ENCODE measurements at places on chromosomes 7 and 10.

- DNase-seq = no peak
Observed at GRCh38 chr10:12251581-12251980, 55.6 kb downstream of the CDC123 start.

- DNase-seq = no peak
Observed at GRCh38 chr7:123285076-123285700, 85.4 kb upstream of the SLC13A1 start.

- DNase-seq = no peak
Observed at GRCh38 chr10:76883596-76883995, 754.0 kb downstream of the KCNMA1 start.

DNA sequence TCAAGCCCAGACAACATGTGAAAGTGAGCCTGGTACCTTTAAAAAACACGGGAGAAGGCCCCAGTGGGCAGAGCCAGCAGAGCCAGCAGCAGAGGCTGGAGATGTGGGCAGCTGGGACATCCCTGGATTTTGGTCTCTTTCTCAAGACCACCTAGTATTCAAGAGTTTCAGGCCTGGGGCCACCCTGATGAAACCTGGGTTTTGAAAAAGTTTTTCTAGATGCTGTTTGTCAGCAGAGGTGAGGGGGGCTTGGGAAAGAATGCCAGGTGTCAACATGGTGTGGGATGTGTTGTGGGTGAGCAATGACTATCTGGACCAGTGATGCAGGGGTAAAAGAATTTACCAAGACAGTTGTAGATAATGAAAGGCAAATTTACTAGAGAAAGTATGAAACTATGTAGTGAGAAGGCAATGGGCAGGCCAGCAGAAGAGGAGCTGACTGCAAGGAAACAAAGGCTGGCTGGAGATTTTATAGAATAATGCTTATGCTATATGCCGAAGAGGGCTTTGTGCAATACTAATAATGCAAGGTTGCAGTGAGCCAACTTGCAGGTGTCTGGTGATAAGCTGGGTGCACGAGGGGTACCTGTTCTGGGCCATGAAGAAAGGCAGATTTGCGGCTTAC lies 28.1 kb upstream of the PLEKHA1 start:
- DNase-seq = no peak

DNA sequence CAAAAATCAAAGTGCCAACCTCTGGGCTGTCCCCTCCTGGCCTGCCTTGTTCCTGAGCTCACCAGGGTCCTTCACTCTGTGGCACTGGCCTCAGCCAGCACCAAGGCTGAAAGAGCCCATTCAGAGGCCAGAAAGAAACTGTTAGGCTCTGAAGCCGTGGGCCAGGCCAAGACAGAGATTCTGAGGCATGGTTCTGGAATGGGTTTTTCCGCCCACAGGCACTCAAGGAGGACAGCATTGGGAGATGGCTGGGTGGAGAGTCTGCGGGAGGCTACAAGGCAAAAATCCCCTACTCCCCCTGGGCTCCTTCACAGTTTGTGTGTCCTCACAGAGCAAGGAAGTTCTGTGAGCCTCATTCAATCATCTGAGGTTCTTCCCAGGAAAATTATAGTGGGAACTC lies 31.7 kb downstream of the GRIFIN start:
- no peak for DNase-seq

GRCh38 chr10:86961481-86962091 lies 3.2 kb downstream of the SNCG start:
- DNase-seq = no peak

DNA sequence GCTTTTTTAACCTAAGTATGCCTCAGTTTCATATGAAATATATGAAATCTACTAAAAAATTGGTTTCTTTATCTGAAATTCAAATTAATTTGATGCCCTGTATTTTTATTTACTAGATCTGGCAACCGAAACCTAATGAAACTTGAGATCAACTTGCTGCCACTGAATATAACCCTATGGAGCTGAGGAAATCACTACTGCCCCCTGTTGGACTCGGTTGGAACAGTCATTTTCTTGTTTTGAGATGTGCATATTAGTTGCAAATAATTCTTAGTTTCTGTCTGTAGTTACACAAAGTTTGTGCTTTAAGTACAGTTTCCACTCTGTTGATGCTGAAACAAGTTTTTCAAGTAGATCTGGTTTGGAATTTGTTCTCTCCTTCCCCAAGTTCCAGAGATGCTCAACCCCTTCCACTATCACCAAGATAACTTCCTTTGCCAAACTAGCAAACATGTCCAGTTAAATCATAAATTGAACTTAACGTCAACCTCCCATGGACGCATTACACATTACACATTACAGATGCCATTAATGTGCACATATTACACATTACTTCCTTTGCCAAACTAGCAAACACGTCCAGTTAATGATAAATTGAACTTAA lies 22.2 kb upstream of the EXOC4 start:
- peak; percentile 47 for DNase-seq

GRCh38 chr10:73850211-73850610 lies 24.1 kb downstream of the CAMK2G start:
- DNase-seq = no peak

DNA sequence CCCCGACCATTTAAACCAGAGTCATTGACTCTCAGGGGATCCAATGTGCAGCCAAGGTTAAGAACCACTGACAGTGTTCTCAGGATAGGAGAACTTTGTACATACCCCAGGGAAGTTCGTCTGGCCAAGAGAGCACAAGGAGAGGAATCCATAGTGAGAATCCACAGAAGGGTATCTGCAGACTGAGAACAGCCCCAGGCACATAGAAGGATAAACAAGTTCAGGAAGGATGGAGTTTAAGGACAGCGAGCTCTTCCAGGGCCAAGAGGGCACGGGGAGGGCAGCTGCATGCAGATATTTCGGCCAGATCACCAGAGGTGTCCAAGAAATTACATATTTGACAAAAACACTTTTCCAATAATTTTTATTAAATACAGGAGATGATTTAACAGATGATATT lies 16.4 kb downstream of the BLNK start:
- DNase-seq = no peak

DNA sequence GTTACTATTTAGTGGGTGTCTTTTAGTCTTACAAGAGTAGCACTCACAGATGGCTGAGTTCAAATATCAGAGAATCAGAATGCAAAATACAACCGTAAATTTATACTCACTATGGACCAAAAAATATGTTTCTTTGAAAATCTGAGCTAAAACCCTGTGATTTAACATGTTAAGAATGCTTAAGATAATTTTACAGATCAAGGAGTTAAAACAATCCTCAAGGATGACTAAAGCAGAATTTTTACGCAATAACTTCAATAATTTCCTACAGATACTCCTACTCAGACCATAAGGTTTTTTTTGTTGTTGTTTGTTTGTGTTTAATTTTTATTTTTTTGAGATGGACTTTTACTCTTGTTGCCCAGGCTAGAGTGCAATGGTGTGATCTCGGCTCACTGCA lies 47.9 kb upstream of the CCDC6 start:
- no peak for DNase-seq

- DNase-seq = no peak
Observed at GRCh38 chr10:51241461-51241860, 167.2 kb downstream of the PRKG1 start.

DNA sequence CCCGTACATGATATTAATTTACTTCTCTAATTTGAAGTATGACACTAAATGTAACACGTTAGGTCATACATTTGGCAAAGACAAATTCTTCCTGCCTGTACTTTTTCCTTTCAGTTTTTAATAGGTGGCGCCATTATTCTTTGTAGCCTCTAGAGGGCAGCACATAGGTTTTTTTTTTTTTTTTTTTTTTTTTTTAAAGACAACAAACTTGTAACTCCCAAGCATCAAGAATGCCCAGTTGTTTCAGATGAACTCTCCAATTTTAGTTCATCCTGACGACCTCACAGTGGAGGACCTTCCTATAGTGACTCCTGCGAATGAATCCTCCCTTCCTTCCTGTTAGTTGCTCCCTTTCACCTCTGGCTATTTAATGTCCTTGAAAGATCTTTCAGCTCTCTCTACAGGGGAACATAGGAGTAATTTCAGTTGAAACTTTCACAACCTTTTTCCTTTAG lies 139.3 kb upstream of the HDAC9 start:
- DNase-seq = peak; percentile 23

DNA sequence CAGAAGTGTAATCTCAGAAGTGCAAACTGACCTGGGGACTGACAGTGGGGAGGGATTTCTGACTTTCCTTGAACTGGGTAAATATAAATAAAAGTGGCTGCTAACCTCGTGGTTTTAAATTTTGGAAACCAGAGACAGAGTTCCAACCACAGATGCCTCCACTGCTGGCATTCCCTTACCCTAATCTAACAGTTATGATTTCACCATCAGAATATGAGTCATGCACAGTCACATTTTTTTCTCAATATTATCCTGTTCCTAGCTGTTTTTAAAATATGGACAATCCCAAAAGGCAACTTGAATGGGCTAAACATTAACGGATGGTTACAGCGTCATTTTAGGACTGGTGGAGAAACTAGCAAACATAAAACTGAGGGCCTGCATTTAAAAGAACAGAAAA lies 264.3 kb upstream of the INHBA start:
- no peak for DNase-seq

- DNase-seq = no peak
Observed at GRCh38 chr10:102538811-102539210, 35.0 kb downstream of the SUFU start.

GRCh38 chr10:30598105-30598776 lies 31.3 kb downstream of the LYZL2 start:
- no peak for DNase-seq

GRCh38 chr10:100043344-100043743 lies 33.6 kb upstream of the DNMBP start:
- DNase-seq = no peak

DNA sequence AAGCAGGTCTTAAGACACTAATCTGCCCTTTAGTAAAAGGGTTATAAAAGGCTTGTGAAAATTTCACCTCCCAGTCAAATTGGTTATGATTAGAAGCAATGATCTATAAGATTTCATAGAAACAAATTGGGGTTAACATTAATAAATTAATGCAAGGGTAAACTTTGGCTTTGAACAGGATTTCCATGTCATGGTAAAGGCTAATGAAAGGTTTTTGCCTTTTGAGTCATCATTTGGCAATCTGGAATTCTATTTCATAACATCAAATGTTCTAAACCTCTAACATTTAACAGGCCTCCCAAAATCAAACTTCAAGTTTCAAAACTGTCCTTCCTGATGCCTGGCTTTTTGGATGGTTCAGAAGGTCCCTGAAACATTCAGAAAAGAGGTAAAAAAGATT lies 62.4 kb downstream of the COA1 start:
- no peak for DNase-seq

DNA sequence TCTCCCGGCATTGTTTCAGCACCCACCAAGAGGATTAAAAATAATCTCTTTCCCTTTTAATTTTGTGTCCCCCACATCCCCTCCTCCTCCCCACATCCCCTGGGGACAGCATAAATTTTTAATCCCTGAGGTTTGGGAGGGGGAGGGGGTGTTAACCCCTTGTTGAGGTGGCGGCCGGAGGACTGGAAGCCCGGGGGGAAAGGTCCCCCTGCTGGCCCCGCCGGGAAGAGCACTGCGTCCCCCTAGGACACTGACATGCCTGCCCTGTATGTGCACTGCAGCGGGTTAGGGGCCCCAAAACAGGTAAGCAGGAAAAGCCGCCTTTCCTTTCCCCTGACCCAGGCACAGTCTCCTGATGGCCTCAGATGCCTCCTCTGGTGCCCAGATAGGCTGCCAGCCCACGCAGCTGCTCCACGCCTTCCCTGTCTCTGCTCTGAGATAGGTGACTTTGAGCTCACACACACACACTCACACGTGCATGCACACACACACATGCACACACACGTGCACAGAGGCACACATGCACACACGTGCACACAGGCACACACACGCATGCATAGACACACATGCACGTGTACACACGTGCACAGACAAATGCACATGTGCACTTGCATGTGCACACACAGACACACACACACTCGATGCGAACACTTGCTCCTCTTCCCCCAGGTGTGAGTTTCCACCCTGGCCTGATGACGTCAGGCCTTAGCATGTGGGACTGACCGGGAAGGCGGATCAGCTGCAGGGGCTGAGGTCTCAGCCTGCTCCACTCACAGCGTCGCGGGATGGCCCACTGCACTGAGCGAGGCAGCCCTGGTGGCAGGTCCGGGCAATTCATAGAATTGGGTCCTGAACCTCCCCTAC lies 12.3 kb downstream of the CNPY1 start:
- DNase-seq = no peak

DNA sequence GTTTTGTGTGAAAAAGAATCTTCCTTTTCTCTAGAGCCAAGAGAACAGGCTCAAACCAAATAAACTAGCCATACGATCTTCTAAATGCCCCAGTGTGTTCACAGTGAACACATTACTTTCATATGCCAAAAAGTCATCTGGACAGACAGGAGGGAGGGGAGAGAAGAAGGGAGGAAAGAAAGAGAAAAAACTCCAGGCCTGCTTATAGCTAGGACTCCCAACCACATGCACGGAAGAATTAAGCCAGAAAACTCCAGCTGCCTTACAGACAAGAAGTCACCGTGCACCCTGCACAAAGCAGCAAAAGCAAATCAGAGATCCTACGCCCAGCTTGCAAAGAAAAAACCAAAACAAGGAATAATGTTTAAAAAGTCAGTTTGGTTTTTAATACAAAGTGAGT lies 34.3 kb downstream of the SNX8 start:
- no peak for DNase-seq

GRCh38 chr7:471866-472639 lies 47.6 kb downstream of the PDGFA start:
- DNase-seq = no peak

DNA sequence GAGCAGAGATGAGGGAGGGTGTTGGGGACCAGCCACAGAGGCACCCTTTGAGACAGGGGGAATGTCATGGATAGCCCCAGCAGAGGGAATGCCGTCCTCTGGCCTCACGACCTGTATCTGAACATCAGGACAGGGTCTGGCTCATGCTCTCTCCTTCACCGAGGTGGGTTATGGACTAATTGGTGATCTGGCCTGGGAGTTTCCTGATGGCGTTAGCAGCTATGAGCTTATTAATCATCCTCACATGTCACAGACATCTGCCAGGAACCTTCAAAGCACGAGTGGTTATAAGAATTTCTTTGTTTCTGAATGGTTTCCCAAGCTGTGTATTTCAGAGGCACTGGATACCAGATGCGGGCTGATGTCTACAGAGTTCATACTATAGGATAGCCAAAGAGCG lies 6.9 kb downstream of the CPA4 start:
- DNase-seq = no peak

Data from CD4-positive, alpha-beta memory T cell (primary cell).